ENCODE measurements at places on chromosomes 11 and 22.

DNA sequence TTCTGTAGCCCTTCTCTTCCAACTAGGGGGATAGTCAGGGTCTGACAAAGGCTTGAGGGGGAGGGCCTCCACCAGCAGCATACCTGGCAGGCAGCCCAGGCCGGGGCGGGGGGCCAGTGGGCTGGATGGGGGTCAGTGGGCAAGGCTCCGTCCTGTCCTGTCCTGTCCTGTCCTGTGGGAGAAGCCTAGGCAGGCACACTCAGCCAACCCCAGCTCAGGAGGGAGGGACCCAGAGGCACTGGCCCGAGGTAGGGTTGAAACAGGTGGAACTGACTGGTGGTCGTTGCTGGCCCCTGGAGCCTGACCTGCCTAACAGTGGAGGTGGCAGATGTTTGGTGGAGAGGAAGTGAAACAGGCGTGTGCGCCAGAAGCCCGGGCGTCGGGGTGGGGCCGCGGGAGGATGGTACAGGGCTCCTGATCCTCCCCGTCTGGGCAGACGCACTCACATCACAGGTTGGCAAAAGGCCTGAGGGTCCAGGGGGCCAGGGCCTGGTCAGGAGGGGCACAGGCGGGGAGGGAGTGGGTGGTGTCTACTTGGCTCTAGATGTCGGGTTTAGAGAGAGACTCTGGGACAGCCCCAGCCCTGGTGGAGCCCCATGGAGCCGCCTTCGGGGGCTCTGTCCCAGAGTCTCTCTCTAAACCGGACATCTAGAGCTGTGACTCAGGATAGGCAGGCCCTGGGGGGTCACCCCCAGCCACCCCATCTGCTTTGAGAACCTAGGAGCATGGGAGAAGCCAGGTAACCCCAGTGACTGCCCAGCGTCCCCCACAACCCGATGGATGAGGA is 32.5 kb upstream of the GRAMD4 start:
- no peak for DNase-seq

DNA sequence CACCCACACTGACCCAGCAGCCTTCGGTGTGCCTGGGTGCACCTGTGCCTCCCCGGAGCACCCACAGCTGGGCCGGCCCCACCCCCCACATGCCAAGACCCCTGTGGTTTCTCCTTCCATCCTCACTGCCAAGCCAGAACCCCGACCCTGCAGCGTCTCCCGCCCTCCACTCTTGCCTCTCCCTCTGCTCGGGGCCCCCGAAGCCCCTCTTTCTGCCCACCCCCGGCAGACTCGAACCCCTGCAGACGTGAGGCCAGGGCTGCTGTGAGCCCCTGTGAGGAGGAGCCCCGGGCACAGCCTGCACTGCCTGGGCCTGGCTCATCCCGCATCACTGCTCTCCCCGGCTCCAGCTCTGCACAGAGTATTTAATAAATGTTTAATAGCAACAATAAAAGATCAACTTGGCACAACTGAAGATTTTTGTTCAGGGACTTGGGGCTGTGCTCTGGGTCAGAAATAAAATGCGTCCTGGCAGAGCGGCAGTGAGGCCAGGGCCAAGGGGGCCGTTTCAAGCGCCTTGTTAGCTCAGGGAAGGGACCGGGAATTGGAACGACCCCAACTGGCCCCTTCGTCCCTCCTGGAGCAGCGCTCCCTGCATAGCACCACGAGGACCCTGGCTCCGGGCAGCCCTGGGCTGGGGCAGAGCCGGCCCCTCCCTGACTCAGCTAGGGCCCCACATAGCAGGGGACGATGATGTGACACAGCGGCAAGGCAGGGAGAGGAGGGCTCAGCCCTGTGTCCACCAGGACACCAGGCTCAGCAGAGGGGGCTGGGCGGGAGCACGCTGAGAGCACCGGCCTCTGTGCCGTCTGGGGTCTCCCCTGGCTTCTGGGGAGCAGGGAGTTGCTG is 520.8 kb downstream of the BRD1 start:
- DNase-seq, result no peak

DNA sequence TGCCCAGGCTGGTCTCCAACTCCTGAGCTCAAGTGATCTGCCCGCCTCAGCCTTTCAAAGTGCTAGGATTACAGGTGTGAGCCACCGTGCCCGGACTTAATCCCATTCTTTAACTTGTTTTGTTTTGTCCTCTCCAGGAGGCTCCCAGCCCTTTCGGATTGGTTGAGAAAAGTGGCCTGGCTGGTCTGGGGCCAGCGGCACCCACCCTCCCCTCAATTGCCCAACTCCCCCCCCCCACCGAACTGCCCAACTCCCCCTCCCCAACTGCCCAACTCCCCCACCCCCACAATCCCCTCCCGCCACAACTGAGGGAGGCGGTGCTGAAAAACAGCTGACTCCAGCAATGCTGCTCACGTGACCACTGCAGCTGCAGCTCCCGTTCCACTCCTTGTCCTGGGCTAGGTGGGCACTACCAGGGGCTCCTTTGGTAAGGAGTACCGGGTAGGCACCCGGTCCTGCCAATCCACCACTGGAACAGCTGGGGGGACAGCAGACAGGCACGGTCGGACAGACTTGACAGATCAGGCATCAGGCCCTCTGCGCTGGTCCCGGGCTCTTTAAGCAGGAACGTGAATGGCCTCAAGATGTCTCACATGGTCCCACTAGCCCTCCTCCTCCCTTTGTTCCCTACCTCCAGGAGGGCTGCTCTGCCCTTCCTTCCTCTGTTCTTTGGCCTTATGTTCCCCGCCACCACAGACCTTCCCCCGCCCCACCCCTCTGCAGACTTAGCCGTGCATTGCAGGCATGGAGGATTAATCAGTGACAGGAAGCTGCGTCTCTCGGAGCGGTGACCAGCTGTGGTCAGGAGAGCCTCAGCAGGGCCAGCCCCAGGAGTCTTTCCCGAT is at the start of gene TCN2:
TCN2 (plus strand) TSS at position 720 of the 845 bp plus-strand sequence. CDS start 158 bp downstream, outside the sequence.
- no peak for DNase-seq

DNA sequence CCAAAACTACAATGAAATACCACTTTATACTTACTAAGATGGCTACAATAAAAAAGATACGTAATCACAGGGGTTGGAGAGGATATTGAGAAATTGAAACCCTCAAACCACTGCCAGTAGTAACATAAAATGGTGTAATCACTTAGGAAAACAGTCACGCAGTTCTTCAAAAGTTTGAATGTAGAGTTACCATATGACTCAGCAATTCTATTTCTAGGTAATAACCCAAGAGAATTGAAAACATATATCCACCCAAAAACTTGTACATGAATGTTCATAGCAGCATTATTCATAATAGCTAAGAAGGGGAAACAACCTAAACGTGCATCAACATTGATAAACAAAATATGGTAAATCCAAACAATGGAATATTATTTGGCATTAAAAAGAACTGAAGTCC is 24.4 kb upstream of the PSMA1 start:
- no peak for DNase-seq

DNA sequence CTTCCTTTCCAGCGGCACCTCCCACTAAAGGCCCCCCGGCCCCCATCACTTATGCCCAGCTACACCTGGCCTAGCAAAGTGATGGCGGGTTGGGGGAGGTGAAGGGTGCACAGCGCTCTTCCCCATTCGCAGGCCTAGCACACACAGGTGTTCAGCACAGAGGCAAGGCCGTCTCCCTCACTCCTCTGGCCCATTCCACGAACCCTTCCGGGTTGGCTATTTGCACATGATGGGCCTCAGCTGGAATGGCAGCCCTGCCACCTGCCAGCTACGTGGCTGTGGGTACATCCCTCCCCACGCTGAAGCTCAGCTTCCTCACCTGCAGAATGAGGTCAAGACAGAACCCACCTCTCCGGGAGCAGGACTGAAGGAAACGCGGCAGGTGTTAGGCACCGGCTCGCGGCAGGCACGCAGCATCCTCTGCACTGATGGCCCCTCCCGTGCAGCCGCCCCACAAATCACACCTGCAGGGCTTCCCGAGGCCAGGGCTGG is 4.8 kb downstream of the KIAA0930 start:
- DNase-seq, result no peak

DNA sequence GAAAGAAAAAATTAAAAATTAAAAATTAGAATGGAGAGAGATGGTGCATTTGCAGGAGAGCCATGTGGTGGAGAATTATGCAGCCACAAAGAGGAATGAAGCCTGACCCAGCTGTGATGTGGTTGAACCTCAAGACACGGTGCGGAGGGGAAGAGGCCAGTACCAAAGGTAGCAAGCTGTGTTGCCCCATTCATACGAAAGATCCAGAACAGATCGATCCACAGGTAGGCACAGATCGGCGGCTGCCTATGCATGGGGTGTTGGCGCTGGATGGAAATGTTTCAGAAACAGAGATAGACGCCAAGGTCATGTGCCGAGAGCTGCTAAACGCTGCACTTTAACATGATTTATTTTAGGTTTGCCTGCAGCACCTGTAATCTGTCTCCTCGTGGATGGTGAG is 992.3 kb downstream of the BRD1 start:
- DNase-seq, result no peak
